Activated naive CD4-positive, alpha-beta T cell treated with Interleukin-2 at 50 U/mL for 16 hours (primary cell): ENCODE measurements at places on chromosomes 1 and 21.
A peak's percentile ranks its signal among the peaks of the same experiment; 100 is the strongest.

DNA sequence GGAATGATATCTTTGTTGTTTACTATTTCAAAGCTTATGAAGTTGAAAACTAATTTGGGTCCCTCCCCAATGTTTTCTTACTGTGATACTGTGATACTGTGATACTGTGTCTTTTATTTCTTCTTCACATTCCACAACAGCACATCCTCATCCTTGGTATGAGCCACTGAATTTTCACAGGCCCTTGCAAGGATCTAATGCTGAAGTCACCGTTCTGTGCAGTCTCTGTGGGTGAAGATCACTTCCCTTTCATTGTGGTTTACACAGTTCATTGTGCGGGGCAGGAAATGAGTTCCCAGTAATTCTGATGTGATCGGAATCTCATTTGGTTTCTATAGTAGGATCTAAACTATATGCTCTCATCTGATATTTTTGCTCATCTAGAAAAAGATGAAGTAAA is 32.1 kb upstream of the PAXBP1 start:
- no peak for DNase-seq

- DNase-seq: no peak
Measured at GRCh38 chr1:70910013-70910412, 137.6 kb downstream of the PTGER3 start.

- no peak for DNase-seq
Measured at GRCh38 chr1:164891615-164892014, 332.6 kb downstream of the PBX1 start.

DNA sequence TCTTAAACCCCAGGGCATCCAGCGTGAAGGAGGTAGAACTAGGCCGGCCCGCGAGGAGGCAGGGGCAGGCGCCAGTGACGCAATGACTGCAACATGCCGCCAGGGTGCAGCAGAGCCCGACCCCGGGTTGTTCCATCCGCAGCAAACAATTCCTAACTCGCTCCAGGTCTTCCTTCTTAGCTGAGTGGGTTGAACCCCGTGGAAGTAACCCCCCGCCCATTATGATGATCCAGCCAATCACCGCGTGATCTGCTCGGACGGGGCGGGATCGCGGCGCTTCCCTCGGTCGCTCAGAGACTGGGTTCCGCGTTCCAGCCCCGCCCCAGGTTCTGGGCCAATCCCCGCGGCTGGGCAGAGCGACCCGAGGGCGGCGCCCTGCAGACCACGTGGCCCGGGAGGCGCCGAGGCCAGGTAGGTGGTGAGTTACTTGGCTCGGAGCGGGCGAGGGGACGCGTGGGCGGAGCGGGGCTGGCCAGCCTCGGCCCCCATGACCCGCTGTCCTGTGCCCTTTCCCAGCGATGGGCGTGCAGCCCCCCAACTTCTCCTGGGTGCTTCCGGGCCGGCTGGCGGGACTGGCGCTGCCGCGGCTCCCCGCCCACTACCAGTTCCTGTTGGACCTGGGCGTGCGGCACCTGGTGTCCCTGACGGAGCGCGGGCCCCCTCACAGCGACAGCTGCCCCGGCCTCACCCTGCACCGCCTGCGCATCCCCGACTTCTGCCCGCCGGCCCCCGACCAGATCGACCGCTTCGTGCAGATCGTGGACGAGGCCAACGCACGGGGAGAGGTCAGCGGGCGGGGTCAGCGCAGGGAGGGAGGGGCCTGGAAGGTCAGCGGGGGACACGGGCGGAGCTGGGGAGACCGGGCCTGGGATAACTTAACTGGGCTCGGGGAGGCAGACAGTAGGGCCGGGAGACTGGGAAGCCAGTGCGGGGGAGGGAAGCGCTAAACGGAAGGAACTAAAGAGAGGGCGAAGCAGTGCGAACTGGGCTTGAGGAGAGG is at the start of gene DUSP23:
DUSP23 (plus strand) TSS at position 380 of the 1,000 bp plus-strand sequence; CDS start at position 519, 139 bp downstream.
- DNase-seq: peak; percentile 98
